ENCODE measurements at places on chromosomes 4 and X.
A peak's percentile ranks its signal among the peaks of the same experiment; 100 is the strongest.

- no peak for DNase-seq
Measured at GRCh38 chr4:53622739-53623151, 31.5 kb upstream of the LNX1 start.

GRCh38 chr4:151792995-151793394, 32.2 kb upstream of the GATB start:
- DNase-seq = no peak

GRCh38 chrX:15242899-15243555, 26.9 kb downstream of the ASB9 start:
- DNase-seq = peak; percentile 51

DNA sequence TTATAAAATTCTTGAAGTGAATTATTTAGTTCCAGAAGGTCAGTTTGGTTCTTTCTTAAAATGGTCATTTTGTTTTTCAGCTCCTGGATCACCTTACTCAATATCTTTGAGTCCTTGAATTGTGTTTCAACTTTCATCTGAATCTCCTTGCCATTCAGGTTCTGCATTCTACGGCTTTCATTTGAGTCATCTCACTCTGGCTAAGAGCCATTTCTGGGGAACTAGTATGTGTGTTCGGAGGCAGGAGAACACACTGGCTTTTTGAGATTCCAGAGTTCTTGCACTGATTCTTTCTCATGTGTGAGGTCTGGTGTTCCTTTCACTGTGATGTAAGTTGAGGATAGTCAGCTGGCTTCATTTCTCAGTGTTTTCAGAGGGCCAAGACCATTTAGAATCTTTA, 708.4 kb upstream of the FRG1 start:
- DNase-seq = no peak

DNA sequence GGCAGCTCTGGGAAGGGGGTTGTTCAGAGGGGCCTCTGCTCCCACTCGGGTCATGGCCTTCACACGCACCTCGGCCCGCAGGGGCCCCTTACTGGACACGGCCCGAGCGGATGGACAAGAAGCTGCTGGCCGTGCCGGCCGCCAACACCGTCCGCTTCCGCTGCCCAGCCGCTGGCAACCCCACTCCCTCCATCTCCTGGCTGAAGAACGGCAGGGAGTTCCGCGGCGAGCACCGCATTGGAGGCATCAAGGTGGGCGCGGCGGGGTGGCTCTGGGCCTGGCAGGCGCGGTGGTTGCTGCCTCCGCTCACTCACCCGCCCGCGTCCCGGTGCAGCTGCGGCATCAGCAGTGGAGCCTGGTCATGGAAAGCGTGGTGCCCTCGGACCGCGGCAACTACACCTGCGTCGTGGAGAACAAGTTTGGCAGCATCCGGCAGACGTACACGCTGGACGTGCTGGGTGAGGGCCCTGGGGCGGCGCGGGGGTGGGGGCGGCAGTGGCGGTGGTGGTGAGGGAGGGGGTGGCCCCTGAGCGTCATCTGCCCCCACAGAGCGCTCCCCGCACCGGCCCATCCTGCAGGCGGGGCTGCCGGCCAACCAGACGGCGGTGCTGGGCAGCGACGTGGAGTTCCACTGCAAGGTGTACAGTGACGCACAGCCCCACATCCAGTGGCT, 8.3 kb downstream of the FGFR3 start:
- DNase-seq = no peak

DNA sequence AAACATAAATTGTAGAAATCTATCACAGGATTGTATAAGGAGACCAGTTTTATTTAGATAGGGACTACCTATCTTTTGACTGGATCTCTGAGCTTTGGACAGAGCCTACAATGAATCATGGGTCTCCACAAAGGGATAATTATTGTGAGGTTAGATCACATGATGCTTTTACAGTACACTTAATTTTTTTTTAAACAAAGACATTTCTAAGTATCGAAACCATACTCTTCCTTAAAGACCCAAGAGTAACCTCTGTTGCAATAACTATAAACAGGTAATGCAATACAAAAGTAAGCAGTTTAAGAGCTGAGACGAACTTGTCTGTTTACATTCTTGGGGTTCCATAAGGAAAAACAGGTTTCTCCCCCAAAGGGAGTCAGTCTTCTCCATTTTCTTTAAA, 64.3 kb upstream of the GABRE start:
- DNase-seq = no peak

DNA sequence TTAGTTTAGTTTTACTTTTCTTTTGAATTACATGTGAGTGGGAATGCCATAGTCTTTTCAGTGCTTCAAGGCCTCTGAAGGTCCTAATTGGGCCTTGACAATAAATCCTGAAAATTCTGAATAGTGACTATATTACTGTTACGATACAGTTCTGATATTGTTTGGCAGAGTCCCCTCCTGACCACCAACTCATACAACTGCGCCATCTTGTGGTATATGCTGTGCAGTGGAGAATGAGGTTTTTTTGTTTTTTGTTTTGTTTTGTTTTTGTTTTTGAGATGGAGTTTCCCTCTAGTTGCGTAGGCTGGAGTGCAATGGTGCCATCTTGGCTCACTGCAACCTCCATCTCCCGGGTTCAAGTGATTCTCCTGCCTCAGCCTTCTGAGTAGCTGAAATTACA, 56.6 kb upstream of the CHRDL1 start:
- DNase-seq = peak; percentile 37

GRCh38 chrX:155179346-155179997, 36.8 kb upstream of the VBP1 start:
- no peak for DNase-seq

DNA sequence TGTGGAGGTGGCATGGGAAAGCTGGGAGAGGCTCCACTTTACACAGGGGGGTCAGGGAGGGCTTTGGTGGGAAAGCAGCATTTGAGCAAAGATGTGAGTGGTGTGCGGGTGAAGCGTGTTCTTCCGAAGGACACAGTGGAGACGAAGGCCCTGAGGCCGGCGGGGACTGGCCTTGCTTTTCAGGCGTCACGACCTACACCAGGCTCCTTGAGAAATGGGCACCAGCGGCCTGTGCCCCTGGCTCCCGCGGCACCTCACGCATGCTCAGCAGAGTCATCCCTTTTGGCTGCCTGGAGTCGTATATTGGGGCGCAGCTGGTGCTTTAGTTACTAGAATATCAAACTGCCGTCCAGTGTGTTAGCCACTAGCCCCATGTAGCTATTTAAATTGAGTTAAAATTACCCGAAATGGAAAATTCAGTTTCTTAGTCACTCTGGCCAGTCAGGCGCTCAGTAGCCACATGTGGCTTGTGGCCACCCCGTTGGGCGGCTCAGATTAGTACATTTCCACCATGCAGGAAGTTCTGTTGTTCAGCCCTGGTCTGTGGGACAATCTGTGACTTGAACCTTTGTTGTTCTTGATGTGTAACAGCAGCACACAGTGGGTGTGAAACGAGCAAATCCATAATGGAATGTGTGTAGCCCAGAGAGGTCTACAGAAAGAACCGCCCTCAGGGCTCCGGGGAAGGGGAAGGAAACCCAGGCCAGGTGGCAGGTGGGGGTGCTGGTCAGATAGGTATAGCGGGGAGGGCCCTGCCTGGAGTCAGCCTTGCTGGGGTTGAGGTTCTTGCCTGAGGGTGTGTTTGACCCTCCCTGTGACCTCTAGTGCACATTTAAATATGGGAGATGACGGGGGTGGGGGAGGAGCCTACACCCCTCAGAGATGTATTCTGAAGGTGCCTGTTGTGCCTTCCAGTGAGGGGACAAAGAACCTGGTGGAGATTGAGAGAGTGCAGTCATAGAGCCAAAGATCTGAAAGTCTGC, 30.4 kb downstream of the TBC1D14 start:
- no peak for DNase-seq

- DNase-seq = no peak
Measured at GRCh38 chr4:111602848-111603247, 542.4 kb upstream of the FAM241A start.

DNA sequence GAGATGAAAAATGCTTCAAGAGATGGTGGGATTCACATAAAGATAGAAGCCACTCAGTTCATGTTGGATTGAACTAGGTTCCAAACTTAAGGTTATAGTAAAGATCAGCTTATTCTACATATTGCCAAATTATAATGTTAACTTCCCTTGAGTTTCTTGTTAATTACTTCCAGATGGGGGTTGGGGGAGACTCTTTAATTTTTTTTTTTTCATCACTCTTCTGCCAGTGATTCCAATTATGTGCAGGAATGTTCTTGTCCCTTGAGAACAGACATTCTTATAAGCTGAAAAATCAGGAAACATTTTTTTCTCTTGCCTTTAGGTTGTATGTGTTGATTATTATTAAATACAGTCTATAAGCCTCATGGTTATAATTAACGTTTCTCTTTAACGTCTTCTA, 30.0 kb downstream of the MND1 start:
- no peak for DNase-seq

- no peak for DNase-seq
Measured at GRCh38 chrX:66005830-66006449, 33.9 kb downstream of the VSIG4 start.

- no peak for DNase-seq
Measured at GRCh38 chr4:184587701-184588100, 61.5 kb downstream of the CASP3 start.

DNA sequence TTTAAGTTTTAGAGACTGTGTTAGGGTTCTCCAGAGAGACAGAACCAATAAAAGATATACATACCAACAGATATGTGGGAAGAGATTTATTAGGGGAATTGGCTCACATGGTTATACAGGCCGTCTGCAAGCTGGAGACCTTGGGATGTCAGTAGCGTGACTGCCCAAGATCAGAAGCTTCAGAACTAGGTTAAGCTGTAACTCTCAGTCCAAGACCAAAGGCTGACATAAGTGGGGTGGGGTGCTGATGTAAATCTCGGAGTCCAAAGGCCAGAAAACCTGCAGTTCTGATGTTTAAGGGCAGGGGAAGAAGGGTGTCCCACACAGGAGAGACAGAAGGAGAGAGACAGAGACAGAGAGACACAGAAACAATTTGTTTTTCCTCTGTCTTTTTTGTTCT, 10.5 kb downstream of the CLDN34 start:
- no peak for DNase-seq

DNA sequence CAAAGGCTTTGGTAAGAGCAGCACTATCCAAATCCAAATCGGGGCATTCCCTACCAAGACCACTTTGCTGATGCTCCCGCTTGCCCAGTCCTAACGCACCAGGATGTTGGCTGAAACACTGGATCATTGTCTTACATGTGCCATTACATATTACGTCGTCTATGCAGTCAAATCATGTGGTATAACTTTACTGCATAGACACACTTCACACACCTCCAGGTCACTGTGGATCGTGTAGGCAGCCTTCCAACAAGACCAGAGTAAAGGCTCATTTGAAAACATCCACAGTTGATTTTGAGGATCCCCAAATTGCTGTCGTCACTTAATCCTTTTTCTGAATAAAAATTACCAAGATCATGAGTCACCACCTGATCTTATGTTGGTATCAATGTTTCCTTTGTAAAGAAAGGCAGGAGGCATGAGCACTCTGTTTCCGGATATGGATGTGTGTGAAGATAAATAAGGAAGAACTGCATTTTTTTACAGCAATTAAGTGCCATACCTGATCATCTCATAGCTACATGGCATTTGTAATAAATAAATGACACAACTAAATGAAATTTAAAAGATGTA, 18.5 kb downstream of the TENM3 start:
- DNase-seq = no peak

DNA sequence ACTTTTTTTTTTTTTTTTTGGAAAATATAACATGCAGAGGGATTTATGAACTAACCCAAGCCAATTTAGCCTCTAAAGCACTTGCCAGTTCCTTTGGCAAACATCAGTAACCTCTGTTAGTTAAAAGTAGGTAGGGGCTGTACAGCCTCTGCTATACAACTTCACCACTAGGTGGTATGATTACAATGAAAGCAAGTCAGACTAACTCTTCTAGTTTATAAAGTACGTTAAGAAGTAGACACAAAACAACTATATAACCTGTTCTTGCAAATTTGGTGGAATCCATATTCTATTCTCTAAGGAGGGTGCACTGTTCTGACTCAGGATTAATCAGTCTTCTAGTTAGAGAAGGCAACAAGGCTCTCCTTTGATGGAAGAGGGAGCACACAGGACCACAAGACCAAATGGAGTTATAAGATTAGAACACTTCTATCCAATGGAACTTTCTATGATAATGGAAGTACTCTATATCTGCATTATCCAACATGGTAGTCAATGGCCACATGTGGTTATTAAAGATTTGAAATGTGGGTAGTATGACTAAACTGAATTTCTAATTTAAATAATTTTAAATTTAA, 12.8 kb downstream of the AIMP1 start:
- DNase-seq = peak; percentile 3

DNA sequence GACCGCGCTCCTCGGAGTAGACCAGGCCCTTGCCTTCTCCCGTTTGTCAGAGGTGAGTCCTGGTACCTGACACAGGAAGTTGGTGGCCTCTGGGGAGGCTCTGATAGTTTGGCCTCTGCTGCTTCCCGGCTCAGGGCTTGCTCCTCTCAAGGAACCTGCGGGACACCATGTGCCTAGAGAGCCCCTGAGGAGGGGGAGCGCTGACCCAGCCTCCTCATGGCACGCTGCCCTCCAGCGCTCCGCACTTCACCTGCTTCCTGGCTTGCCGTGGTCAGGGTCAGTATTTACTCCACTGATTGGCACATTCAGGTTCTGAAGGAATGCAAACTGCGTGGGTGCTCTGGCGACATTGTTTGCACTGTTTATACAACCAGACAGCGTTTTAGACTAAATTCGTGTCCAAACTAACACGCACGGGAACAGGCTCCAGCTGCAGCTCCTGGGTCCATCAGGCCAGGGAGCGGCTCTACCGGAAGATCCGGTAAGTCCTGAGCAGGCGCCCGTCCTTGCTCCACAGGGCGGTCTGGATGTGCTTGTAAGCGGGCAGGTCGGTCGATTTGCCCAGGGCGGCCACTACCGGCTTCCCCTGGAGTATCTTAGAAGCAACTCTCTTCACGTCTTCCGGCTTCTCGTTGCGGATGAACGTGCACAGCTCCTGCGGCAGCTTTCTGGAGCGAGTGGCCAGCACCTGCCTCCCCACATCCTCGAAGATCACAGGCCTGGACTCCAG, 121.6 kb upstream of the GRID2 start:
- DNase-seq = no peak

DNA sequence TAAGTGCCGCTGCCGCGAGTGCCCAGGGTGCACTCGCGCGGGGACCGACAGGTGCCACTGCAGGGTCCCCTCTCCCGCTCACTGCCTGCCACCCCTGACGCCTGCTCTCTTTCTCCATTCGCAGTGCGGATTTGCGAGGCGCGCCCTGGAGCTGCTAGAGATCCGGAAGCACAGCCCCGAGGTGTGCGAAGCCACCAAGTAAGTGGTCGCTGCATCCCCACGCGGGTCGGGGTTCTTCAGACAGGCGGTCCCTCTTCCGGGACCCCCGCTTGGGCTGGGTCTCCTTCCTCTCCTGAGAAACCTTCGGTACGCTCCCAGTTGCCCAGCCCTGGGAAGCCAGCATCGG, 547 bp downstream of the GUCY1A1 start:
- peak; percentile 37 for DNase-seq

GRCh38 chrX:8844157-8844556, 43.0 kb upstream of the FAM9A start:
- no peak for DNase-seq
